KBM-7 (cell line): ENCODE measurements at places on chromosomes 16 and 17.

DNA sequence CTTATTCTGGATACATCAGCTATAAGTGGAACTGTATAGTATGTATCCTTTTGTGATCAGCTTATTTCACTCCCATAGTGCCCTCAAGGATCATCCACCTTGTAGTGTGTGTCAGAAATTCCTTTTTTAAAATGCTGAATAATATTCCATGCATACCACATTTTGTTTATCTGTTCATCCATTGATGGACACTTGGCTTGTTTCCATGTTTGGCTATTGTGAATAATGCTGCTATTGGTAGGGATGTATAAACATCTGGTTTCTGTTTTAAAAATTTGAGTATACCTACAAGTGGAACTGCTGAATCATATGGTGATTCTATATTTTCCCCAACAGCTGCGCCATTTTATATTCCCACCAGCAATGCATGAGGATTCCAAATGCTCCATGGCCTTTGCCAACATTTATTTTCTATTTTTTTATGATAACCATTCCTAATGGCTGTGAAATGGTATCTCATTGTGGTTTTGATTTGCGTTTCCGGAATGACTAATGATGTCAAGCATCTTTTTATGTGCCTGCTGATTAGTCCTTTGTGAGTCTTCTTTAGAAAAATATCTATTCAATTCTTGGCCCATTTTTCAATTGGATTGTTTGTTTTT is 11.6 kb downstream of the RCVRN start:
- no peak for DNase-seq

- no peak for DNase-seq
Measured at GRCh38 chr17:9057310-9057709, 36.0 kb downstream of the NTN1 start.

DNA sequence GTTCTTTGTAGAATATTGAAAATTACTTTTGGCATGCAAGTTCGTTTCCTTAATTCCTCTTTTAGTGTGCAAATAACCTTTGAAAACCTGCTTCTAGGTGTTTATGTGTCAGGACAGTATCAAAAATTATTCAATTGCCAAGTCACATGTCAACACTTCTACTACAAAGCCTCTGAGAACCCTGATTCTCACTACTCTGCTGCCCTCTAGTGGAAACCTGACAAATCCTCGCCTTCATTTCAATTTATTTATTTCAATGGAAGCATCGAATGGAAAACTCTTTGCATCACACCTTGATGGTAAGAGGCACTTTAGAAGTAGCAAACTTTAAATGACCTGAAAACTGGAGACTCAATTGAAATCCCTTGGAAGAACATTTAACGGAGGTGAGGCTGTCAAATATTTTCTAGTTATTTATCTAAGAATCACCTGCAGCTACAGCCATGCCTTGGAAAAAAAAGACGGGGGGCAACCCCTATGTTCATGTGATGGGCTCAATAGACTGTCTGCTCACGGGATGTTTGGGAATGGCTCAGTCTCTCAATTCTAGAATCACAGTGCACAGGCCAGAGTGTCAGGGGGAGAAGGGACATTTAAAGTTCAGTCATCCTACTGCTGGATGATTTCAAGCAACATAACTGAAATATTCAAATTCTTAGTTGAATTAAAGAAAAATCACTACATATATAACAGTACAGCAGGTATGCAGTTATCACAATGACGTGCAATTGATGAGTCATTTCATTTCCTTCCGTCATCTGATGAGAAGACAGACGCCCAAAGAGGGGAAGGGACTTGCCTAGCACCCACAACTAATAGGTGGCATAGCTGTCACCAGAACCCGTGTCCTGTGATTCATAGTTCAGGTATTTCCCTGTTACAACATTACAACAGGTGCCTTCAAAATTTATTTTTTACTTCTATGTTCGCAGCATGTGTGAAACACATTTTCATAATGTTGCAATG is 563.9 kb downstream of the TOX3 start:
- DNase-seq = peak; percentile 56

DNA sequence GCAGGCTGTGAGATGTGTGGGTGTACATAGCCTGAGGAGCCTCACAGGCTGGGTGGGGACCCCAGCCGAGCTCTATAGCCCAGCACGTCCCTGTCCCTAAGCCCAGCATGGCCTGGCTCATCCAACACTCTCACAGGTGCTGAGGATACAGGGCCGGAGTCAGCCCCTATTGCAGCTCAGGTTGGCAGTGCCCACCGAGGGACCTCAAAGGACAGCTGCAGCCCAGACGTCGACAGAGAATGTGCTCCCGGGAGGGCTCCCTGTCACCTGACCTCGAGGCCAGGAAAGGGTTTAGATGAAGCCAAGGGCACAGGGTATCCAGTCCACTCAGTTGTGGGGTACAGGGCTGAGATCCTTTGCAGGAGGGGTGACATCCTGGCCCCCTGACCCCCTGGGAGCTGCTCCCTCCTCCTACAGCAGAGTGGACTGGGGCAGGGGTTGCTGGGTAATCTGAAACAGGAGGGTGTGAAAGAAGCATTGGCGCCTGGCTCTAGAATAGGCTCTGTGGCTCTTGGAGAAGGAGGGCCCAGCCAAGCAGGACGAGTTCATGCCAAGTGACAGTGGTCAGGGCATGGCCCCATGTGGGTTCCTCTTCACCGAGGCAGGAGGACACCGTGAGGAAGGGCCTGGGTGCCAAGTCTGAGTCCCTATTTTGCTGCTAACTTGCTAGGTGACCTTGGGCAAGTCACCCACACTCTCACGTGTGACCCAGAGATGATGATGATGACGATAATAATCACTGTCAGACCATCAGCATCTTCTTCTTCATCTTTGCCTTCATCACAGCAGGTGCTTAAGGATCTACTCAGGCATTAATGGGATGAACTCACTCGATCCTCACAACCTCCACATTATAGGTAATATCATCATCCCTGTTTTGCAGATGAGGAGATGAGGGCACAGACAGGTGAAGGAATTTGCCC is 68.0 kb downstream of the RMI2 start:
- DNase-seq = no peak

DNA sequence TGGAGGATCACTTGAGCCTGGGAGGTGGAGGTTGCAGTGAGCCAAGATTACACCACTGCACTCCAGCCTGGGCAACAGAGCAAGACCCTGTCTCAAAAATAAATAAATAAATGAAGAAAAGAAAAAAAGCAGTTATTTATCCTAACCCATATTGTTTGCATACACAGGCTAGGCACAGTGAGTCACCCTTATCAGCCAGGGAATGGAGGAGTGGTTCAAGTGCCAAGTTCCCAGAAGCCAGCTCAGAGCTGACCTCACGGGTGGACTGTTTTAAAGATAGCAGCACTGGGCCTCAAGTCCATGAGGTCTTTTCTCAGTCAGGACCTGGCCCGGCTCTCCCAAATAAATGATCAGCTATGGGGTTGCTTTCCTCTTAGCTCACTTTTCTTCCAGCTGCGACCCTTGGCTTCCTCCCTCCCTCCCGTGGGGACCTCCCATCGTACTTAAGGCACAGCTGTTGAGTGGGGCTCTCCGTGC is 22.6 kb upstream of the MGAT5B start:
- no peak for DNase-seq

DNA sequence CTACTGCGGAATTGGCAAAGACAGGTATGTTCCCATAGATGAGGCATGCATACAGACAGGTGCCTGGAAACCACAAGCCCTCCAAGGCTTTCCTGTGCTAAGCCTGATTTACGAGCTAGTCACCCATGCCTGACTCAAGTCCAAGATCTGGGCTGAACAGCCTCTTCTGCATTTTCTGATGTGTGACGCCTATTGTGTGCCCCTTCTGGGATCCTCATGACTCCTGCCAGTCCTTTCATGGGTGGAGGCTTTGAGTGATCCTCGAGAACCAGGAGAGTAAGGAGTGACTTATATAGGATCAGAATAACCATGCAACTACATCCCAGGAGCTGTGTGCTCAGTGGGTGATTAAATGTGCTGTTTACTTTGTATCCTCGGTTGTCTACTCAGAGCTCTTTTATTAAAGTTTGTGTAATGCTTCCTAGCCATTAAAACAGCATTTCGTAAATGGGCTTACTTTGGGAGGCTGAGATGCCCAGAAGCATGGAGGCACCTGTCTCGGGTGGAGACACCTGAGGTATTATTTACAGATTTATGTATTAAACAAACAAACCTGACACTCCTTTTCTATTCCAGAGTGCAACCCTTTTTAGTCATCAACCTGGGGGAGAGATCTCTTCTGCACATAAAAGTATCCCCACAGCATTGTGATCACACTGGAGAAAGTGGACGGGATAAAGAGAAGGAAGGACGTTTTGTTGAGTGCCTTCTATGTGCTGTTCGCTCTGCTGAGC is 373.0 kb upstream of the DYNLRB2 start:
- no peak for DNase-seq

DNA sequence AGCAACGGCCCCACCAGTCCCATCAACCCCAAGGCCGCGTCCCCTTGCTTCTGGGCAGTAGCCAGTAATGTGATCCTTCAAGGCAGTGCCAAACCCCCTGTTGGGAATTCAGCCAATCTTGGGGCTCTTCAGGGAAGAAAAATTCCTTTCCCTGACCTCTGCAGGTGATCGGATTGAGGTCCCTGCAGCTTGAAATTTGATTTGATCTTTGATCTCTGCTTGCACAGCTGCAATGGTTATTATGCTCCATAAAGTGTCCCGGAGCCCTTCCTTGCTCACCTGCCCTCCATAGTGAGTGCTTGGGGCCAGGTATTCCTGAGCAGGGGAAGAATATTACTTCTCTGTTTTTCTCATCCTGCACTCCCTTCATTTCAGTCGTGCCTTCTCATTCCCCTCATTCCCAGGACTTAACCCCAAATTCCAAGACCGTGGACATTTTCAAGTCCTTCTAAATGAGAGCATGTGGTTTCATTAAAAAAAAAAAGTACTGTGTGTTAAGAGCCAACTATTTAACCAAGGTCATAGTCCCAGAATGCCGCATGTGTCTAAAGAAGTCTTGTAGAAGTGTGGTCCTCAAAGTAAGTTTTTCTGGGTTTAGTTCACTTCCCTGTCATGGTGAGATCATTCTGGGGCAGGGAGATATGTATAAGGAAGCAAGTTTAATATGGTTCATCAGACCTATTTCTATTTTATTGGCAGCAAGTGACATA is 56.3 kb downstream of the SOX9 start:
- DNase-seq = no peak

GRCh38 chr17:48549281-48549630 is 4.3 kb upstream of the HOXB2 start:
- no peak for DNase-seq

DNA sequence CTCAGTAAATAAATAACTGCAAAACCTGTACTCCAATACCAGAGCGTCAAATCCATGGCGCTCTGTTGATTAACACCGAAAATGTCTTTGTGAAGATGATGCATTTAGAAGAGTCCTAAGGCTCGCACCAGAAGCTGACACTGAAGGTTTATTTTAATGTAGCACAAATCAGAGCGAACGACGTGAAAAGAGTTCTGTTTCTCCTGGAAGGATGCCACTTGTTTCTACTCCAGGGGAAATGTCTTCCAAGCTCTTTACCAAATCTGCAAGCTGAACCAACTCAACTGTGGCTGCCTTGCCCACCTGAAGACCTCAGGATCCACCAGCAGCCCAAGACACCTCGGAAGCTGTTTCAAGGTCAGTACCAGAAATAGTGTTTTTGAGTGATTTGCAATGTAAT is 194.4 kb upstream of the MAF start:
- DNase-seq = no peak

GRCh38 chr17:70622368-70623260 is 453.3 kb downstream of the KCNJ2 start:
- peak; percentile 42 for DNase-seq

GRCh38 chr17:8924595-8924994 is 40.9 kb downstream of the PIK3R5 start:
- DNase-seq = no peak

GRCh38 chr17:63639125-63639524 is 16.9 kb downstream of the MAP3K3 start:
- no peak for DNase-seq

- no peak for DNase-seq
Measured at GRCh38 chr16:25265968-25266367, 8.3 kb upstream of the ZKSCAN2 start.

GRCh38 chr16:67014634-67015312 is 14.2 kb upstream of the CBFB start:
- no peak for DNase-seq

DNA sequence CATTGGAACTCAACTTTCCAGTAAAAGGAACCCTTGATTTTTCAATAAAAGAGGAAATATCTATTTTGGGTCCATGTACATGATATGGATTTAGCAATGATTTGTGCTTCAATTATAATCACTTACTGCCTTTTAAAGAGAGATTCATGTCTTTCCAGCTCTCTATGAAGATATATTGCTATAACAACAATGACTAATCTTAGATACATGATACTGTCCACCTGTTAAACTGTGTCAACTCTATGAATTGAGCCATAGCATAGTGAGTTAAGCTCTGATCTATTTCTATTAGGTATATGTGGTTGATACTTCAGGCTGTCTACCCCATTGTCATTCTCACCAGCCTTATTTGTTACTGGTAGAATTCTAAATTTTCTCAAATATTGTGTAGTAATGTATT is 15.0 kb upstream of the MPHOSPH6 start:
- DNase-seq = no peak

- peak; percentile 34 for DNase-seq
Measured at GRCh38 chr17:72531729-72532128, 410.9 kb downstream of the SOX9 start.

GRCh38 chr17:51636291-51636690 is 375.9 kb downstream of the UTP18 start:
- no peak for DNase-seq

GRCh38 chr16:20051611-20052010 is 22.1 kb downstream of the GPR139 start:
- no peak for DNase-seq

GRCh38 chr16:20822521-20823325 is 16.4 kb downstream of the REXO5 start:
- DNase-seq = peak; percentile 64

DNA sequence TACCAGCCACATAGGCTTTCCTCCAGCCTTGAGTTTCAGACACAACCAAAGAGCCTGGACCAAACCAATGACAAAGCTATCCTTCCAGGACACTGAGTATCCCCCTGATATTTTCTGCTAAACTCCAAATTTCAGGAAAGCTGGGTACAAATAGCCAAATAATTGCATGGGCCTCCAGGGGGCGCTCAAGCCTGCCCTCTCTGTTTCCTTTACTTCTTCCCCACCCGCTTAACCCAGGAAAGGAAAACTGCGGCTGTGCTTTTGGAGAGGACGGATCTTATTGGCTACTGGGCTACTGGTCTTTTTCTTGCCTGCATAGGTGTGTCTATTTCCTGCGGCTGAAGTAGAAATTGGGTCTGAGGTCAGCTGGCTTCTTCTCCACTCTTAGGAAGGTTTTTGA is 30.1 kb downstream of the GNGT2 start:
- peak; percentile 87 for DNase-seq
